Fibroblast of skin of right quadriceps (primary cell): ENCODE measurements at places on chromosomes 2 and 18.

DNA sequence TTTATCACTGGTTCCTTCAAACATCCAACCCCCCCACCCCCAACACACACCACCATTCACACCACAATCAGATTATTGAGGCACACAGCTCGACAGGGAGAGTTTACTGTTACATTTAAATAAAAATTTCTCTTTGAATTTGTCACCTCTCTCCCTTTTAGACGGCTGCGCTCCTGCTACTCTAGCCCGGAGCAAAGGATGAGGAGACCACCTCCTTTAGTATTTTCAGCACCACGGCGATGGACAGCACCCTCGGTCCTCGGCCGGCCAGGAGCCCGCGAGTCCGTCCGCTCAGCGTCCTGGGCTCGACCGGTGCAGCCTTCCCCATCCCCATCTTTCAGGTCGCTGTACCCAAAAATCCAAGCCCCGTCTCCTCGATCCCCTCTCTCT, 892 bp downstream of the CELF4 start:
- DNase-seq: peak; percentile 43

DNA sequence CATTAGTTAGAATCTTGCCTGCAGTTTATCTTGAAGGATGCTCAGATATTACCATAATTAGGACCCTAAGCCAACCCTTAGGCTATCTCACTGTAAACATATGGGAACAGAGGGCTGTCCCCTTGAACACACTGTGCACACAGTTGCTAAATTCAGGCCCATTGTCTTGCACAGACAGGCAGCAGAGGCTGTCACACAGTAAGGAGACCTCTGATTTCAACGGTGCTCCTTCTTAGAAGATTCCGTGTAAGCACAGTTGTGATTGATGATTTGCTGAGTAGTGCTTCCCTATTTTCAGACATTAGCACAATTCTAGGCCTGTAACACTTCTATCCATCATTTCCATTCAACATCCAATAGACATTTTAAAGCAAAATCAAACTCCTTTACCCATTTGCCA, 108.0 kb downstream of the RNF152 start:
- no peak for DNase-seq

- no peak for DNase-seq
Observed at GRCh38 chr2:236631856-236632291, 62.2 kb downstream of the ACKR3 start.

GRCh38 chr18:26440644-26441043, 107.7 kb downstream of the KCTD1 start:
- DNase-seq: no peak
